ENCODE measurements at places on chromosomes 1 and 21.

- no peak for DNase-seq
Measured at GRCh38 chr1:3779265-3779911, 6.8 kb downstream of the SMIM1 start.

- no peak for DNase-seq
Measured at GRCh38 chr1:203325026-203325417, 19.7 kb downstream of the BTG2 start.

DNA sequence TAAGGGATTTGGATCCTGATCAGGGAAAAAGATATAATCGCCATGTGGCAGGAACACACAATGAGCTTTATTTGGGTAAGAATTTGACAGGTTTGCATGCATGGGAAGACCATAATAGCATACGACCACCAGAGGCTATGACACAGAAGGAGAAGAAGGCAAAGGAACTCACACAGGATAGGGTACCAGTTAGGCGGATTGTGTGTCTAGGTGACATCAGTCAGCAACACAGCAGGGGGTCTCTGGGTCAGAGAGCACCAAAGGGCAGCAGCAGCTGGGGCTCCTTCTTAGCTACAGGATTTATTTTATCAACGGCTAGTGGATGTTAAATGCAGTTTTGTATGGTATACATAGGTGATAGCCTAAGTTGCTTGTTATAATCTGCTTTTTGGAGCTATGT lies 551.3 kb downstream of the KCNT2 start:
- no peak for DNase-seq

DNA sequence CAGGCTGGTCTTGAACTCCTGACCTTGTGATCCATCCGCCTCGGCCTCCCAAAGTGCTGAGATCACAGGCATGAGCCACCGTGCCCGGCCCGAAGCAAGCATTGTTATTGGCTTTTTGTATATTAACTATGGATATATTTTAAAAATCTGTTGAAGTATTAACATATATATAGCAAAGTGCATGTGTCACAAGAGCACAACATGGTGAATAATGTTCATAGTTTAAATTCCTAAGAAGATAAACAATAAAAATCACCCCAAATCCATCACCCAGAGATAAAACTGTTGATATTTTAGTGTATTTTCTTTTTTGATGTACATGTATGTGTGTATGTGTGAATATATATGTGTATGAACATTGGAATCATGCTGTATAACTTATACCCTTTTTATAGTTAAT lies 9.1 kb upstream of the FOXE3 start:
- no peak for DNase-seq

- no peak for DNase-seq
Measured at GRCh38 chr1:195789321-195789720, 818.9 kb downstream of the KCNT2 start.

- no peak for DNase-seq
Measured at GRCh38 chr21:23936991-23937390, 1670.3 kb downstream of the MRPL39 start.

DNA sequence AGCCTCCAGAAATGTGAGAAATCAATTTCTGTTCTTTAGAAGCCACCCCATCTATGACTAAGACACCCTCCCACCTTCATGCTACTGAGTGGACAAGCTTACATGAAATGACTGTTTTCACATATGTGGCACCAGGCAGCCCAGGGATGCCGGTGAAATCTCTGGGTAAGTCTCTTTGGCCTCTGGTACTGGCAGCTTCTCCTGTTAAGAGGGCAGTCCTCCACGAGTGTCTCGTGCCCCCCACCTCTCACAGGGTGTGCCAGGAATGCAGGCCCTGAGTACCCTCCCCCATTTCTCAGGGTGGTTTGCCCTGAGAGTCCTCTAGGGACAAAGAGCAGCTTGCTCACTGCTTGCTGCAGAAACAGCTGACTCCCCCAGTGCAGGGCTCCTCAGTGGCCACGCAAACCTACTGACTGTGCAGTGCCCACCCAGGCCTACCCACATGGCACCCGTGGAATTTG lies 3.2 kb upstream of the PRXL2B start:
- no peak for DNase-seq

GRCh38 chr1:221457685-221458446 lies 284.0 kb downstream of the DUSP10 start:
- DNase-seq = no peak

GRCh38 chr1:168392958-168393549 lies 112.4 kb downstream of the TBX19 start:
- DNase-seq = no peak

DNA sequence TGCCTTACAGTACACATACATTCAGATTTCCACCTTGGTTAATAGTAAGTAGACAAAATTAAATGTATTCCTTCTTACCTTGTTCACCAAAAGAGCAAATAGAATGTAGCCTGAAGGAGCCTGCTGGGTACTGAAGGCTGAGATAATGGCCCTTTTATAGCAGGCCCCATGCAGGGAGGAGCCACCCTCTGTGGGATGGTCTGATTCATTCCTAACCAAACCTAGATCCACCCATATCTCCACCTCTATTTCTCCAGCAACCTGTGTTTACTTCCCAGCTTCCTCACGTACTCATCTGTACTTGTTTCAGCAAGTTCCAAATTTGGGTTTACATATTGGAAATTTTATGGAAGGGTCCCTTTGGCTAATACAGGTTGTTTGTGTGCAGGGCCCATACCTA lies at the start of gene FLG:
Gene FLG (minus strand): TSS at position 129 of the 400 bp plus-strand sequence. CDS start 9,783 bp downstream, outside the sequence.
- DNase-seq = peak; percentile 50

DNA sequence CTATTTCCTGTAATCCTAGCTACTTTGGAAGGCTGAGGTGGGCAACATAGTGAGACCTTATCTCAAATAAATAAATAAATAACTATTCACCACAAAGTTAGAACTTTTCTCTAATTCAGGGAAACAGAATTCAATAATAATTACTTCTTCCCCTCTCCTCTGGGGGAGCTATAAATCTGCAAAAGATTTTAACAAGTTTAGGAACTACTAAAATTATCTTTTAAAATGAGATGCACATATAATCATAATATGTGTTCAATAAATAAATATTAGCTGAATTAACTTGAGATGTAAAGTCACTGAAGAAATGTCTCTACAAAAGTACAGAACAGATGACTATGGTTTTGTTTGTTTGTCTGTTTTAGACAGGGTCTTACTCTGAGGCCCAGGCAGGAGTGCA lies 14.1 kb downstream of the WDR47 start:
- DNase-seq = no peak

Data from HT1080 (cell line).